ENCODE measurements at places on chromosomes 12 and 14.

DNA sequence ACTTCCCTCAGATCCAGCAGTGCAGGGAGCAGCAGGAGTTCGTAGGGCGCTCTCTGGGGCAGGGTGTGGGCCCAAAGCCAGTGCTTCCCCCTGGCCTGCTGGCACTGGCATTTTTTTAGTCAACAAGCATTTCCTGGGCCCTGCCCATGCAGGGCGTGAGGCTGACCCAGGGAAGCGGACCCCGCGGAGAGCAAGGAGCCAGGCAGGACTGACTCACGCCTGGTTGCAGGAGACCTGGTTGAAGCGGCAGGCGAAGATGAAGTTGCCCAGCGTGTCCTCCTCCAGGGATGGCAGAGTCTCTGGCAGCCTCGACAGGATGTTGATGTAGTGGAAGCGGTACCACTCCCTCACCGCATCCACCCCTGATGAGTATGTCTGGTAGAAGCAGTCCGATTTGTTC, 13.5 kb downstream of the SCNN1A start:
- DNase-seq = no peak

DNA sequence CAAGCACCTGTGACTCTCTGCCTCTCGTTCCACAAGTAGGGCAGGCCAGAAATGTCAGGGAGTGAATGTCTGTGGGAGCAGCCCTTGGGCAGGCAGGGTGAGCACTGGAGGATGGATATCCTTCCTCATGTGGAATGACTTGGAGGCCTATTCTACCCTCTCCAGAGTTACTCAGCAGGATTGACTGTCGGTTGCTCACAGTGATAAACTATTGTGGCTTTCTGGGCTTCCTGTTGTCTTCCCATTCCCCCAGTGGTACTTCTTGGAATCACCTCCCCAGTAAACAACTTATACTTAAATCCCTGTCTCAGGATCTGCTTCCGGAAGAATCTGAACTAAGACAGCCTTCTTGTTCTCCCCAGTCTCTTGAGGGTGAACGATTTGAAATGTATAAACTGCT, 79.6 kb upstream of the MANSC4 start:
- DNase-seq = no peak

DNA sequence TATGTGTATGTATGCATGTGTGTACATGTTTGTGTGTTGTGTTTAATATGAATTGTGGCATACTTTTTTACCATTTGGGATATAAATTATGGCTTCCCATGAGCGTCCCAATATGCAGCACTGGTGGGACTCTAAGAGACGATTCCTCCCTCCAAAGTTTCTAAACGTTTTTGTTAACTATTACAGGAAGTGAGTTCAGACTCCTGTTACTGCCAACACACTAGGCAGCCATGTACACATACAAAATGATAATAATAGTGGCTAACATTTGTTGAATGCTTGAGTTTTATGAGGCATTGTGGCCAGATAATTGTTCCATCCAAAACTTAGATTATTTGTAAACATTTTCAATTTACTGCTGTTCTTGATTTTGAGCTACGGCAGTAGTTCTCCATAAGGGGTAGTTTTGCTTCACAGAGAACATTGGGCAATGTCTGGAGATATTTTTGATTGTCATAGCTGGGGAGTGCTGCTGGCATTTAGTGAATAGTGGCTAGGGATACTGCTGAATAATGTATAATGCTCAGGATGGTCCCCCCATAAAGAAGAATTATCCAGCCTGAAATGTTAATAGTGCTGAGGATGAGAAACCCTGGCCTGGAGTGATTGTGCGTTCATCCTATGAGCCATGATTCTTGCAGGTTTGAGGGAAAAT, 45.1 kb downstream of the ARID2 start:
- no peak for DNase-seq

DNA sequence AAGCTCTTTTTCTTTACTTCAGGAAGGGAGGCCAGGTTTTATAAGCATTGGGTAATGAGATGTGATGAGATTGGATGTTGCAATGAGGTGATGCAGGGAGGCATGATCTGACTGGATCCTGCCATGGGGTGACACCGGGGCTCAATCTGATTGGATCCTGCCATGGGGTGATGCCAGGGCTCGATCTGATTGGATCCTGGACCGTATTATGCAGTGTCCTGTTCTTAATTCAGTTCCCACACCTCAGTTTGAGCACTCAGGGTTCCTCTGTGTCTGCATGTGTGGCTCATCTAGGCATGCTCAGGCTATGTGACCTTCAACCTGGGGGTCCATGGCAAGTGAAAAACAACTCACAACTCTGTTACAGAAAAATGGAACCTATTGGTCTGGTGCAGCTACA, 166.4 kb downstream of the SLC15A4 start:
- DNase-seq = no peak

DNA sequence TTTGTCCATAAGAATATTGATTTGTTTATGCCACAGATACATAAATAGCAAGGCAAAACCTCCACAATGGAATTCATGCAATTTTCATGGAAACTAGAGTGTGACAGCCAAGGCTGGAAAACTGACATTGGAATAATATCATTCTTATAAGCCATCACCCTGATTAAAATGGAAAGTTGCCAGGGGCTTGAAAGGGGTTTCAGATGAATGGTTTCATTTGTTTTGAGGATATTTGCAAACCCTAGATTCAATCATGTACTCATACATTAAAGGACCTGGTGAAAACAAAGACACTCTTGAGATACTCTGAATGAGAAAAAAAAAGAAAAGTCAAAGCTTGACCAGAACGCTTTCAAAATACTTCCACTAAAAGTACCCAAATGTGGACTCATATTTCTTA, 205.7 kb downstream of the DIO2 start:
- no peak for DNase-seq

- no peak for DNase-seq
Measured at GRCh38 chr12:59700153-59700450, 104.3 kb downstream of the SLC16A7 start.

DNA sequence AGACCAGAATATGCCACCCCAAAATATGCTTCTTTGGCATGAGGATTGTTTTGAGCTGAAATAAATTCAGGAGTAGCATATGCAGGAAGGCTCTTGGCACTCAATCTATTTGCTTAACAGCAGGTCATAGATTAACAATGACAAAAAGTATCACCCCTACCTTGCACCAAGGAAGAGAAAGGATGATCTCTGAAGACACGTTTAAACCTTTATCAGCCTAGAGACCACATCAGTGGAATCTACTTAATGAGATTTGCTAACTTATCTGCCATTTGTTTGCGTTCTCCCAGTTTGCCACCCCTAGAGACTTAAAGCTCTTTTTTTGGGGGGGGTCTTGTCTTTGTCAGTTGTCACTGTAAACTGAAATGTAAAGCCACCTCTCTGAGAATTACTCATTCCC, 1278.7 kb upstream of the USP15 start:
- DNase-seq = no peak

- DNase-seq = no peak
Measured at GRCh38 chr12:120933786-120934185, 29.6 kb upstream of the SPPL3 start.

DNA sequence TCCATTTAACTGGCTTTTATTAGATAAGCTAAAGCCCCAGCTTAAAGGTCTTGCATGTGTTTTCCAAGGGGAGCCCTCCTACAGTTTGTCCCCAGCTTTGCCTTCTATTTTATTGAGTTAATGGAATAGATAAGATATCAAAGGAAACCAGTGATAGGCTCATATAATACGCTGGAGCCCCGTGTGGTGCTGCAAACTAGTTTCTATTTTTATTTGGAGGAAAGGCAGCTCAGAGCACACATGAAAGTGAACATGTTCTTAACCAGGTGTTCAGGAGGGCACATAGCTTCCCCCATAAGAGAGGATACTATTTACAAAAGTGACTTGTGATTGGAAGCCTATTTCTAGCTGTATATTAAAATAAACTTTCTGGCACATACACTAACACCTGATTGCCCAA, 251.7 kb downstream of the PDZRN4 start:
- no peak for DNase-seq

DNA sequence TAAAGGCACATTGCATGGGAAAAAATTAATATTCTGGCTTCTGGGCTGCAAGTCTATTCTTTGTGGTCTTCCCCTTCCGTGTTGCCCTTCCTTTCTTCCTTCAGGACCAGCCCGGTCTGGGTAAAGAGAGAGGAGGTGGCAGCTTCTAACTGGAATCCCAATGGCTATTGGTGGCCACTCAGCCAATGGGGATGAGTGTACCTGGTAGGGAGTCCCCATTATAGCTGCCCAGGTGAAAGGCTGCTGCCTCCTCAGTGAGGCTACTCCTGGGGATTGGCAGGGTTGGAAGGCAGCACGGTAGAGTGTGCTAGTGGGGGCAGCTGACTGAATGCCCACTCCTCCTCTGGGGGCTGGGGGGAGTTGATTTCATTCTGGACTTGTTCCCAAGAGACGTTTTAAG, 112.6 kb downstream of the RBM19 start:
- DNase-seq = no peak

DNA sequence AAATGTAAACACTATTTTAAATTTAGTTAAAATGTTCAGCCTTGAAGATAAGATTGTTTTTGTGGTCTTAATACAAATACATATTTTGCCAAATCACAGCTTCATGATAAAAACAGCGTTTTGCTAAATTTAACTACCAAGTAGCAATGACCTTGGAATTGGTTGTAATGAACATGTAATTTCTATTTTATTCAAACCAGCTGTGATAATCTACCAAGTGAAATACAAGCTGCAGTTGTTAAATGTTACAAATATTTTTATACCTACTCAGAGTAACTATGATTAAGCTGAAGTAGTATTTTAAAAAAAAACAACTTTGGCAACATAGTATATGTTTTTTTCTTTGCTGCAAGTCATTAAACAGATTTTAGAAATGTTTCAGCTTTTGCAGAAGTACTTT, 96.2 kb downstream of the CPSF2 start:
- DNase-seq = no peak

- DNase-seq = no peak
Measured at GRCh38 chr14:101616202-101616601, 54.9 kb downstream of the DIO3 start.

- DNase-seq = no peak
Measured at GRCh38 chr12:53585448-53586125, 40.6 kb downstream of the ATF7 start.

DNA sequence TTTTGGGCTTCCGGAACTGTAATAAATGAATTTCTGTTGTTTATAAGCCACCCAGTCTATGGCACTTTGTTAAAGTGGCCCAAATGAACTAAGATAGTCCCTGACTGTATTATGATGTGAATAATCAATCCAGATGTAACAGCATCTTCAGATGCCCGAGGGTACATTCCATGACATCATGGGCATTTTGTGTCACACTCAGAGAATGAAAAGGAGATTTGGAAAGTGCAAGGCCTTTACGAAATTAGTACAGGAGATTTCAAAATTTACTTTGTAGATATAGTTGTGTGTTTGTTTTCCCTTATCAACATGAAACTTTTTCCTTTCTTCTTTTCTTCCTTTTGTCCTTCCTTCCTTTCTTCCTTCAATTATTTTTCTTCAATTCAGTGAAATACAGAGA, 54.2 kb upstream of the AMIGO2 start:
- no peak for DNase-seq

DNA sequence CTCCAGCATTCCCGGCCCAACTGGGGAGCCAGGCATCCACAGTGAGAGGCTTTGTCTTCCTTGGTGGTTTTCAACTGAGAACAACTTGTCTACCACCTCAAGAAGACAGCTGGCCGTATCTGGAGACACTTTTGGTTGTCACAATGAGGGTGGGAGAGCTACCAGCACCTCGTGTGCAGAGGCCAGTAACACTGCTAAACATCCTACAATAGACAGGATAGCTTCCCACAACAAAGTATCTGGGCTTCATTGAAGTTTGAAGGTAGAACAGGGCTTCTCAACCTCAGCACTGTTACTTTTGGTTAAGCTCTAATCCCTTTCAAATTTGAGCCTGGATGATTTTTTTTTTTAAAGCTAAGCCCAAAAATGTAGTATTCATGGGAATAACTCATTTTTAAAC, 10.9 kb downstream of the SLC7A8 start:
- no peak for DNase-seq

DNA sequence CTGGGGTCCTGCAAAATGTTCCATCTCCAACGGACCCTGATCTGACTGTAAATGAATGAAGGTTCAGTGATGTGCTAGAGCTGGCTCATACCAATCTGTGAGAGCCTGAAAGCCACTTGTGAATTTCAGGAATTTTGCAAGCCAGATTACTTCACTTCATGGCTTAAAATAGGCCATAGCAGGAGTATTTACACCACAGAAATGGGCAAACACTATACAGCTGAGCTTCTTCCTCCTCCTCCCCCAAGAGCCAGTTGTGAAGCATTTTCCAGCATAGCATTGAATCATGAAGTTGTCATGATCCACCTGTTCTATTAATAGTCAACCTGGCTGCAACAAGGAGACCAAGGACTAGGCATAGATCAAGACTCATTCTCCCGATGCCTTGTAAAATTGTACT, 141.3 kb upstream of the RASSF8 start:
- DNase-seq = no peak

DNA sequence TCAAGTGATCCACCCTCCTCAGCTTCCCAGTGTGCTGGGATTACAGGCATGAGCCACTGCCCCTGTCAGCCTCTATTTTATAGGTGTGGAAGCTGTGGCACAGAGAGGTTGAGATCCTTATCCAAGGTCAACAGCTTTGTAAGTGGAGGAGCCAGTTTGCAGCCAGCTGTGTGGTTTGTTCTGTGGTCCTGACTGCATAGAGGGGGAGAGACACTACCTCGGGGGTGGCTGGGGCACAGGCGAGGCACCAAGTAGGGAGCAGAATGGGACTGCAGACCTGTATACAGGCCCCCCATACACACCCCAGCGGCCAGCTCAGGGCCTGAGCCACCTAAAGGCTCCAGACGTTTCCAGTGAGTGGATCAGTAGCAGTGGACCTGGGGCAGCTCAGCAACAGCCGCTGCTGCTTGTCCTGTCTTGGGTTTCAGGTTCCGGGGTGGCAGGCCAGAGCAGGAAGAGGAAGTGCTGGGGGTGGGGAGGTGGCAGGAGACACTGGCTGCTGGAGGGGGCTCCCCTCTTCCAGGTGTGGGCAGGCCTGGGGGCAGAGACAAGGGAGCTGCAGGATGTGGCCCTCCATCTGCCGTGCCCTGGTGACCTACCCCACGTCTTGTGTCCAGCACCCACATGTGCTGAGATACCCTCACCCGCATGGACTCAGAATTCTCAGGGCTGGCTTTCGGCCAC, 11.0 kb downstream of the ORAI1 start:
- no peak for DNase-seq

- no peak for DNase-seq
Measured at GRCh38 chr14:58942516-58942915, 246.0 kb upstream of the DAAM1 start.

- DNase-seq = no peak
Measured at GRCh38 chr12:64840119-64840518, 15.7 kb downstream of the TBC1D30 start.

- no peak for DNase-seq
Measured at GRCh38 chr12:97560786-97561618, 98.4 kb downstream of the RMST start.

- DNase-seq = no peak
Measured at GRCh38 chr14:96965885-96966595, 168.9 kb downstream of the VRK1 start.

Measured in stimulated activated CD8-positive, alpha-beta memory T cell treated with anti-CD3 and anti-CD28 coated beads, Interleukin-7, amount 100 ng/mL, for 24 hours (primary cell).